ENCODE measurements at places on chromosomes 1 and 21. TPM values are rescaled to one million over a fixed set of nuclear protein-coding genes. Genes with fewer than 3 reads are reported as not detected.

- peak; percentile 94 for DNase-seq
Measured at GRCh38 chr1:234373064-234373958, at the start of gene COA6. COA6 (plus strand) TSS chr1:234373456; CDS start chr1:234373467, 11 bp downstream.

GRCh38 chr1:17139637-17140036, 20.4 kb upstream of the PADI2 start:
- DNase-seq: no peak

DNA sequence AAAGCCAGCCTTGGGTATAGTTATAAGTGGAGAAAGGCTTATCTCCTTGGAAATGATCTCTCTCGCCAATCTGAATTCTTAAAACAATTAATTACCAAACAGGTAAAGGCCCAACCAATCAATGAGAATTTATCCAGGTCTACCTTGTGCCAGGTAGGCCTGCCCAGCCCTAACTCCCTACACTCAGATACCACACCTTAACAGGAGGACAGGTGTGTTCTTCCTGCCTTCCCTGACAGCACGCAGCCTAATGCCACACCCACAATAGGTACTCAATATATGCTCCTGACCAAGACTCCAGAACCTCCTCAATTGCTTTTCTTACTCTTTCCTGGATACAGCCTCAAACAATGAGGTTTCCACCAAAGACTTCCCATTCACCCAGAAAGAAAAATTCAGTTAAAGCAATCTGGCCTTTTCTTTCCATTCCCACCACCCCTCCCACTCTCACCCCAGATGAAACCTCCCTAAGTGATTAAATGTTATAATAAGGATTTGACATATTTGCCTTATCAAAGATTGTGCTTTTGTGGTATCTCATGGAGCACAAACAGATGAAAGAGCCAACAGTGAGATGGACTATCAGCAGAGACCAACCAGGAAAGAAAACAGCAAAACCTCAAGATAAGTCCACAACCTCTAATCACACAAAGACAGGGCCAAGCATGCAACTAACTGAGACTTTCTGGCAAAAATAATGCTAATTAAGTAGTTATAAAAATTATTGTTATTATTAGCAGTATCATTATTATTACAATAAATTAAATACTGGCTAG, 25.6 kb downstream of the TRABD2B start:
- DNase-seq: no peak

GRCh38 chr1:63198871-63199394, 123.4 kb upstream of the FOXD3 start:
- no peak for DNase-seq

- DNase-seq: no peak
Measured at GRCh38 chr1:199184180-199184579, 545.3 kb downstream of the PTPRC start.

GRCh38 chr1:214718724-214719123, 115.7 kb downstream of the CENPF start:
- DNase-seq: no peak

DNA sequence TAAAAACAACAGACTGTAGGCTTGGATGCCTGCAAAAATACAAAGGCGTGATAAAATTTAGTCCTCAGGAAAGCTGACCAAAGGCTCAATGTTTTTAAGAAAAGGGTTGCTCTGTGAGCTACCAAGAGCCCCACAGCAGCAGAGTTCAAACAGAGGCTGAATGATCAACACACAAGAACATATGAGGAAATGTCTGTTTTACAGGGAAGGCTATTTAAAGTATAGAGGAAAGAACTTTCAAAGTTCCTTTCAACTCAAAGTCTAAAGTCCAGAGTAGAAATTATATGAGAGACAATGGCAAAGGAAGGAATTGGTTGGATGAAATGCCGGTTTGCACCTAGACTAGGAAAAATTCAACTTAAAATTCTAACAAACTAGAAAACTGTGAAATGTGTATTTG, 8.6 kb downstream of the CLSTN1 start:
- no peak for DNase-seq

The C1orf105 gene
- total RNA-seq: not detected
